ENCODE measurements at places on chromosomes 1 and 21. TPM values are rescaled to one million over a fixed set of nuclear protein-coding genes. Genes with fewer than 3 reads are reported as not detected.

Gene COL11A1
- total RNA-seq, result not detected

Gene MFSD2A
- 12.1 TPM for total RNA-seq

Gene KIAA1614
- total RNA-seq, result not detected

Gene FAM177B
- not detected for total RNA-seq

Gene OLIG2
- not detected for total RNA-seq

Gene ZYG11B
- 23.4 TPM for total RNA-seq

Gene LCE2C
- total RNA-seq, result not detected

Gene FCRL4
- not detected for total RNA-seq

Gene EBNA1BP2
- total RNA-seq, result 274 TPM

Gene KRTAP26-1
- not detected for total RNA-seq

Gene PKLR
- total RNA-seq, result not detected

Gene CEPT1
- 29.6 TPM for total RNA-seq

Gene HRNR
- total RNA-seq, result not detected

Gene ESRRG
- total RNA-seq, result 1.7 TPM

Gene BARHL2
- total RNA-seq, result not detected

Gene POGK
- total RNA-seq, result 38.3 TPM

Gene PRAMEF5
- total RNA-seq, result not detected

Gene CENPF
- 101 TPM for total RNA-seq

Gene CHIA
- total RNA-seq, result not detected

Gene ADORA3
- not detected for total RNA-seq

Gene OPRD1
- total RNA-seq, result not detected

Gene B3GALT6
- total RNA-seq, result 92.2 TPM

Gene RORC
- total RNA-seq, result not detected

Gene RBP7
- 6.0 TPM for total RNA-seq

Gene SPRR2E
- total RNA-seq, result not detected

Gene TTC39A
- total RNA-seq, result 12.3 TPM

Gene CCDC185
- not detected for total RNA-seq

Gene NFASC
- 1.6 TPM for total RNA-seq

Gene SYT14
- total RNA-seq, result 5.2 TPM

Gene SMG5
- total RNA-seq, result 126 TPM

Gene S100A1
- total RNA-seq, result not detected
